Placental pericyte (primary cell): ENCODE measurements at places on chromosomes 1 and 21. TPM values are rescaled to one million over a fixed set of nuclear protein-coding genes. Genes with fewer than 3 reads are reported as not detected.

Gene MROH9
- total RNA-seq, result 0.43 TPM in 1 of 2 replicates, not detected in the other

Gene AZIN2
- total RNA-seq, result 6.2 and 13.3 TPM in 2 replicates

Gene OR2T35
- total RNA-seq, result not detected in 2 replicates

Gene C4BPA
- total RNA-seq, result not detected in 2 replicates

Gene CELA3B
- total RNA-seq, result not detected in 2 replicates

Gene MORN1
- total RNA-seq, result 8.3 and 9.8 TPM in 2 replicates

Gene INSRR
- not detected in 2 replicates for total RNA-seq

Gene CLCA4
- total RNA-seq, result not detected in 2 replicates

Gene DPT
- total RNA-seq, result under 0.01 and 0.29 TPM in 2 replicates

Gene TINAGL1
- total RNA-seq, result 13.5 and 65.9 TPM in 2 replicates

Gene ICOSLG
- 0.57 and 1.1 TPM in 2 replicates for total RNA-seq

Gene PLA2G2D
- not detected in 2 replicates for total RNA-seq

Gene ADGRL2
- 10.7 and 23.3 TPM in 2 replicates for total RNA-seq

Gene ANGPTL7
- 0.88 TPM in 1 of 2 replicates, not detected in the other for total RNA-seq

Gene TPTE
- 1.1 TPM in 1 of 2 replicates, not detected in the other for total RNA-seq

Gene S100A7A
- total RNA-seq, result not detected in 2 replicates

Gene LCE2B
- not detected in 2 replicates for total RNA-seq

Gene LIN9
- total RNA-seq, result 1.8 and 11.7 TPM in 2 replicates

Gene AVPR1B
- total RNA-seq, result not detected in 2 replicates

Gene TSACC
- total RNA-seq, result not detected in 2 replicates

Gene CA6
- total RNA-seq, result not detected in 2 replicates
